ENCODE measurements at places on chromosomes 16 and 17. TPM values are rescaled to one million over a fixed set of nuclear protein-coding genes. Genes with fewer than 3 reads are reported as not detected.

DNA sequence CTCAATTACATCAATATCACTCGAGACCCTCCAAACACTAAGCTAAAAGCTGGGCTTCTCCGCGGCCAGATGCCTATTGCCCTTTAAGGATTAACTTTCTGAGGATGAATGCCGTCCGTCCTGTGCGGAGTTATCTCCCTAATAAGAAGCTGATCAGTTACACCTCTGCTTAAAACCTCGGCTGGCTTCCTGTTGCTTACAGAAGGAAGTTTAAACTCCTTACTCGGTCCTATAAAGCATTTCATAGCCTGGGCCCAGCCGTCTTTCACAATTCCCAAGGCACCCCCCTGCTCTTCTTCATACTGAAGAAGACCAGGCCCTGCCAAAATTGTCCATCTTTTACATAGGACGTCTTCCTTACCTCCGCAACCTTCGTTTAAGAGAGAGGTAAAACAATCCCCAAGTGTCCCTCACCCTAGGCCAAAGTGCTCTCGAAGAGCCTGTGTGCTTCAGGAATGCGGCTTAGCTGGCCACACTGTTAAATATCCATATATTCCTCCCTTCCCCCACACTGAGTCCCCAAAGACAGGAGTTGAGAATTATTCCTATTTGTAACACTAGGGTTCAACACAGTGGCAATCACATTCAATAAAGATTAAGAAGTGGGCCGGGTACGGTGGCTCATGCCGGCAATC lies 112.6 kb upstream of the IRX5 start:
- DNase-seq = peak; percentile 49

- DNase-seq = no peak
Observed at GRCh38 chr17:78142119-78142861, 3.9 kb upstream of the C17orf99 start.

DNA sequence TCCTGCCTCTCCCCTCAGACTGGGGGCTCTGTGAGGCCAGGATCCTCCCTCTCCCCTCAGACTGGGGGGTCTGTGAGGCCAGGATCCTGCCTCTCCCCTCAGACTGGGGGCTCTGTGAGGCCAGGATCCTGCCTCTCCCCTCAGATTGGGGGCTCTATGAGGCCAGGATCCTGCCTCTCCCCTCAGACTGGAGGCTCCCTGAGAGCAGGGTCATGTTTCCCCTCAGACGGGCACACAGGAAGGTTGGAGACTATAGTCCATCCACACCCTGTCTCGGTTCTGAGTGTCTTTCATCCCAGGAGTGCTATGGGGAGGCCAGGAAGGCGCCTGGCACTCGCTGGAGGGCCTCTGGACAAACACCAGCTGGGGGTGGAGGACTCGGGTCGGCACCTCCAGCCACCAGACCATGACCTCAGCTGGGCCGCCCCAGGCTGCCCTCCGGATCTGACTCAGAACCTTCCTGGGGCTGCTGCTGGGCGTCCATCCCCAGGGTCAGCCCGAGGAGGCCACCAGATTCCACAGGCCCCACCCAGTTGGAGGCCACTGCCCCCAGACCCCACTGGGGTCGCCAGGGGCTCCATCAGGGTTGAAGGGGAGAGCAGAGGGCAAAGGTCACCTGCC lies 21.9 kb upstream of the DLX4 start:
- no peak for DNase-seq

DNA sequence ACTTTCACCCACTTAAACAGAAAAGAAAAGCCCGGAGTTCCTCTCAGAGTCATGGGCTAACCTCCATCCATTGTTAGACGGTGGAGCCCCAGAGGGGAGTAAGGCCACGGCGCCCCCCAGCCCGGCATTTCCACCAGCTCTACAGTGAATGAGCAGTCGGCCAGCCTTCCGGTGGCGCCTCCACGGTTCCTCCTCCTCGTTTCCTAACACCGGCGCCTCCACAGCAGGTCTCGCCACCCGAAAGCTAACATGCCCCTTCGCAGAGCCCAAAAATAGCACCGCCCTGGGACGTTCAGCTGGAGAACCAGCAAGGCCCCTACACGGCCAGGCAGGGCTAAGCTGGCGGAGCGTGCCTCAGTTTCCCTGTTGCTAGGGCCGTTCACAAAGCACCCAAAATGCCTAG lies 858 bp downstream of the MMD start:
- peak; percentile 49 for DNase-seq

DNA sequence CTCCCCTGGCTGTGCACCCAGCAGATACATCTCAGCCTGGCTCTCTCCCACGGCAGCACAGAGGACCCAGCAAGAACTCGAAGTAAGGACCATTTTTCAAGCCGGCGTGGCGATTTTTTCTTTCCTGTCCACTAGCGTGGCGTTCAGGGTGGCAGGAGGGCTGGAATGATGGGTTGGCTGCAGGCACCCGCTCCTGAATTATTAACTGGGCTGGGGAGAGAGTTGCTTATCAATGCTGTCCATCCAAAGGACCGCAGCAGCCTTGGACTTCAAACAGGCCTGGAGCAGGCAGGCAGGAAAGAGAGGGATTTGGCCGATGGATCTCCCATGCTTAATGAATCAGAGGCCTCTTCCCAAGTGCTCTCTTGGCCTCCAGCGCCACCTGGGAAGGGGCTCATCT lies 7.0 kb downstream of the C16orf82 start:
- DNase-seq = no peak

Gene ZNF423
- total RNA-seq = 42.3 TPM

DNA sequence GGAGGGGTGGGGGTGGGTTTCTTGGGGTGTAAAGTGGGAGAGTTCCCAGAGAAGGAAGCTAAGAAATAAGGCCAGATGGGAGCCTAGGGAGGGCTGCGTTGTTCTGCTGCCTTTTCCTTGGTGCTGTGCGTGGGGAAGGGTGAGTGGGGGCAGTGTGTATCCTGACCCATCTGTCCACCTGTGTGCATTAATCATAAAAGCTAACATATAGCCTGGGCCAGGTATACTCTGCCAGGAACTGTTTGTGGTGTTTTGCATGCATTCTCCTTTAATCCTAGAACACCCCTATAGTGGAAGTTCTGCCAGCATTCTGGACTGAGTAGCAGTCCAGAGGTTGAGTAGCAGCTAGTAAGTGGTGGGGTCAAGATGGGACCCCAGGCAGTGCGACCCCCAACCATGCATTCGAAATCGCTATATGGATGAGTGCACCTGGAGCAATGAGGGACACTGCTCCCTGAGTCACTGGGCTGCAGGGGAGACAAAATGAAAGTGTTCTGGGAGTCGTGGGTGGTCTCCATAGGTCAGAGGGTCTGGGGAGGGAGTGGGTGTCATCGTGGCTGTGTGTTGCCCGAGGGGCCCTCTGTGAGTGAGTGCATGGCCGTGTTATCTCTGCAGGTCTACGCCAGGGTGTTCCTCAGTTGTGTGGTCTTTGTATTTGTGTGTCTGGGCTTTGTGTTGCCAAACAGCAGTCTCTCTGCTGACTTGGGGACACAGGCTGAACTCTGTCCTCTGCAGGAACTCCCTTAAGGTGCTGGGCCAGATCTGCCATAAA lies 1.3 kb downstream of the ERBB2 start:
- DNase-seq = peak; percentile 30

Gene LCAT
- 4.9 TPM for total RNA-seq

- DNase-seq = no peak
Observed at GRCh38 chr17:69320210-69320907, 6.6 kb downstream of the ABCA5 start.

Gene PRSS22
- not detected for total RNA-seq

DNA sequence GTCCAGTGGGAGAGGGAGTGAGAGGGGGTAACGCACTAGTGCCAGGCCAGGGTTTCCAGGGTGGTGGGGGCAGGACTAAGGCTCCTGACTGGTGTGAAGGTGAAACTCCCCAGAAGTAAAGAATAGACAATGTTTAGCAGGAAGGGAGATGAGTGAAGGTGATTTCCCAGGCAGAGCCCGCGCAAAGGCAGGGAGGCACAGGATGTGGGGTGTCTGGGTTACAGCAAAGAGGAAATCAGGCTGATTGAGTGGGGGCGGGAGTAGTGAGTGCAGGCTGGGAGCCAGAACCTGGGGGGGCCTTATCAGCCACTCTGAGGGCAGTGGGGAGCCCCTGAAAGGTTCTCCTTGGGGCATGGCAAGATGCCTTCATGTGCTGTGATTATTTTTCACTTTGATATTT lies 167.5 kb downstream of the UTP18 start:
- DNase-seq = no peak

- no peak for DNase-seq
Observed at GRCh38 chr16:89847051-89847939, 19.0 kb downstream of the SPIRE2 start.

DNA sequence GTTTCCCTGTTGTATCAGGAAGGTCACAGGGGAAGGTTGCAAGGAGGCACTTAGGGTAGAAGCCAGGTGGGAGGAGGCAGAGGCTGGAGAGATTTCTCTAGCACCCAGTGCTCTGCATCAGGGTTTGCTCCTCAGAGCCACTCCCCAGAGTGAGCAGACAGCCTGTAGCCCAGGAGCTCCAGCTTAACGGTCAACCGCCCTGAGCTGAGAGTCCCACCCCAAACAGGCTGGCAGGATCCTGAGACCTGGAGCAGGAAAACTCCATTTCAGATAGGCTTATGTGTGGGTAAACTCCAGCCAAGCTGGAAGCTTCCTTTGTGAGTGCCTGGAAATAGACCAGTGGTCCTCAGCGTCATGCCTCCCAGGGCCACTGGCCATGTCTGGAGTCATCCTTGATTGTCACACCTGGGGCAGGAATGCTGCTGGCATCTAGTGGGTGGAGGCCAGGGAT lies 37.9 kb downstream of the MPRIP start:
- DNase-seq = no peak

- DNase-seq = no peak
Observed at GRCh38 chr17:76725580-76726230, 701 bp downstream of the JMJD6 start.

Gene CACNB1
- total RNA-seq = 16.5 TPM

DNA sequence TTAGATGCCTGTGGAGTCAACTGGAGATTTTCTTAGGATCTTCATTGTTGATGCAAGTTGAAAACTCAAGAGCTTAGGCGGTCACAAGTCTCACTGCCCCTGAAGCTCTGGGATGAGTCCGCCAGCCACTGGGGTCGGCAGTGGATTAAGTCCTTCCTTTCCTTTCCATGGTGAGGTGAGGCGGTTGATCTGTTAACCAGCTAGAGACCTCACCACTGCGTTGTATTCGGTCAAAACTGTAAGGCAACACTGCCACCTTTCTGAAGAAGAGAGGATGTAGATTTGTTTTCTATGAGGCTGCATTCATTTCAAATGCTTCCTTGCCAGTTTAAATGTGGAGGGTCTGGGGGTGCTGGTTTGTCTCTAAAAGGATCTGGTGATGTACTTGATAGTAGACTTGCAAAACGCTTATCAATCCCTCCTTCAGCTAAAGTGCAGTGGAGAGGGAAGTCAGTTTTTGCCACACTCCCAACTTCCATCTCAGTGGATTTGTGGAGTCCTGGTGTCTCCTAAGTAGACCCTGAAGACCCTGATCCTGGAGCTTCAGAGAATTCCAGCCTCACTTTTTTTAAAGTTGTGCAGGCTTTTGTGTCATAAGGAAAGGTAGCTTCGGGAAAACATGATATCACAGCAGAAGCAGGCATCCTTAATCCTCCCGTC lies 1.7 kb downstream of the MYOCD start:
- DNase-seq = peak; percentile 85

DNA sequence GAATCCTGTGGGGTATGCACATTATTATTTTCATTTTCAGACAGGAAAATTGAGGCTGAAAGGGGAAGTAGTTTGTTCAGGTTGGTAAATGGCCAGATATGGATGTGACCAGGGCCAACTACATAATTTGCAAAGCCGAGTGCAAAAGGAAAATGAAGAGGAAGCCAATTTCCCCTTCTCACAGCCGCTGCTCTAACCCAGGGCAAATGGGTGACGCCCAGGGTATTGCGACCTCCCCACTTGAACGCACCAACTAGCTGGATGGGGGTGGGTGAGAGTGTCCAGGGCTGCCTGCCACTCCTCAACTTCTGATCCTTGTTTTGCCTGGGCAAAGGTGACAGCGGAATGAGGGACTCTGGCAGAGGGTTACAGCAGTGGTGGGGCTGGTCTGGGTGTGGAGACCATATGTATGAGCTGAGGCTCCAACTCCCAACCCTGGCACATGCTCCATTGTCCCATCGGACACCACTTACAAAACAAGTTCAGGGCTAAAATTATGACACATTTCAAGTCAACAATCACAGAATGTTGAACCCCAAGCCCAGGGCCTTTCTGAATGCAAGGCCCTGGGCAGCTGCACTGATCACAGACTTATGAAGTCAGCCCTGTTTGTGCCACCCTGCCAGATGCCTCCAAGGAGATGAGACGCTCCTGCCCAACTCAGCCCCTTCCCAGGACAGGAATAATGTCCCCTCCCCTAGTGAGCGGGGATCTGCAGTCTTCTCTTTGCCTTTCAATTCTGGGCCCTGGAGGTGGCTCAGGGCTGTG lies 1.7 kb downstream of the ANKRD40CL start:
- no peak for DNase-seq

DNA sequence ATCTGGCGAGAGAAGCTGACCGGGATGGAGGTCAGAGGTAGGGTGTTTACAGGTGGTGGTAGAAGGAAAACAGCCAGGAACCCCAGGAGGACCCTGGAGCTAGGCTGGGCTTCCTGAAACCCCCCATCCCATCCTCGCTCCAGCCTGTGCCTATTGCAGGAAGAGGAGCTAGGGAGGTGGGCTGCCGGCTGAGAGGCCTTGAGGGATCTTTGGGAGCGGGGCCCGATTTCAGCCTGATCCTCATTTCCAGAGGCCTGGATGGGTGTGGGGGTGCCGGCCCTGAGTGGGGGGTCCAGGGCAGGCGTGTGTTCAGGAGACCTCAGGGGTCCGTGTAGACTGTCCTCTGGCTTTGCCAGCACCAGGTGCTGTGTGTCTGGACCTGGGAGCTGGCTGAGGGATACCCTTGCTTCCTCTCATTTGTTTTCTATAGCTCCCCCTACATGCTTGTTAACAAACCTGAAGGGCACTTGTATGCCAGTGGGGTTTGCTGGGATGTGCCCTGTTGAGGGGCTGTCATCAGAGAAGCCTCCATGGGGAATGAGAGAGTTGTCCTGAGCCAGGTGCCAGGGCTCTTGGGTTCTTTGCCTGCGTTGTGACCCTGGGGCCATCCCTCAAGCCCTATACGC lies 18.9 kb upstream of the RAP1GAP2 start:
- peak; percentile 51 for DNase-seq

Gene MAP2K6
- total RNA-seq = 57.2 TPM

Gene ADAP2
- 0.99 TPM for total RNA-seq

DNA sequence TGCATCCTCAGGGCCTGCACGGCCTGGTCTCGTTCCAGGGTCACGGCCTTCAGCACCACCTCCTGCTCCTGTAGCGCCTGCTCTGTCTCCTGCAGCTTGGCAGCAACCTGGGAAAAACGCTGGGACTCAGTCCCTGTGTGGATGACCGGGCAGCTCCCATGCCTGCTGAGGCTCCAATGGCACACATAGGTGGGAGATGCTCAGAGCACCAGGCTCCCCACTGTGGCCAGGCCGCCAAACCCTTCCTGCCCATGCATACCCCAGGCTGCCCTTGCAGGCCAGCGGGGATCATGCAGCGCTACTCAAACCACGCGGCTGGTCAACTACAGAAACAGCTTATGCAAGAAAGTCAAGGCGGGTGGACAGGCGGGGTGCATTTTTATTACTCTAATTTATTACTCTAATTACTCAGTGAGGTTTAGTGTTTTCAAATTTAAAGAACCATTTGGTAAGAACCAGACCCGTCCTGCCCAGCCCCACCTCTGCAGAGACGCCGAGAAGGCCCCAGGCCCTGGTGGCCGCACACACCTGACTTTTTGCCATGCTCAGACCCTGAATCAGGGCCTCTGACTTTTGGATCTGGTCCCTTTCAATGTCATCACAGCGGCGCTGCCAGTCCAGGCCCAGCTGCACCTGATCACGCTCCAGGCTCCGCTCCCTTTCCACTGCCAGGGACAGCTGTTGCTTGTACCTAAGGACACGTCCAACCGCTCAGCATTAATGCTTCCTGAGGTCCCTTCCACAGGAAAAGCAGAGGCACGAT lies 34.0 kb downstream of the CCDC57 start:
- DNase-seq = no peak

All from neural progenitor cell (in vitro differentiated cells).